ENCODE measurements at places on chromosomes 3 and 15. TPM values are rescaled to one million over a fixed set of nuclear protein-coding genes. Genes with fewer than 3 reads are reported as not detected.

Gene NOP10
- total RNA-seq: 120 TPM

Gene LEKR1
- 0.70 TPM for total RNA-seq

Gene ZCWPW2
- 3.4 TPM for total RNA-seq

DNA sequence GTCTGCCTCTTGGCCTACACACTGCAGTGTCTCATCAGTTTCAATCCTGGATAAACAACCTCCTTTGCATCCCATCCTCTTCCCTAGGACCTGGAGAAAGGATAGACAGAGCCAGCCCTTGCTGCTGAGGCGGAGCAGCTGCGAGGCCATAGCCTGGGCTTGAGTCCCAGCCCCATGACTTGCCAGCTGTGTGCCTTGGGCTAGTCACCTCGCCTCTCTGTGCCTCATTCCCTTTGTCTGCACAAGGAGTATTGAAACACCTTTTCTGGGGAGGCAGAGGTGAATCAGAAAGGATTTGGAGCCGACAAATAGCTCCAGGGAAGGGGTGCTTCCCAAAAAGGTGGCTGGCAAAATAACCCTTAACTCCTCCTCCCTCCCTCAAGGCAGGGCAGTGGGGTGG, 65.0 kb upstream of the SLC6A1 start:
- H3K4me1 ChIP-seq: no peaks in the 10 kb centered on the region
- no peak overlapping the region for H3K4me3 ChIP-seq
- DNase-seq: no peak
- no peaks in the 10 kb centered on the region for H3K36me3 ChIP-seq
- H3K27ac ChIP-seq: no peak overlapping the region
- no peaks in the 10 kb centered on the region for H3K27me3 ChIP-seq

Gene SLCO2A1
- total RNA-seq: 15.1 TPM

Gene KCNAB1
- total RNA-seq: 3.2 TPM

Data from right atrium auricular region (tissue), 2 donors.